T-helper 1 cell (primary cell): ENCODE measurements at places on chromosomes 6 and 20.

- DNase-seq: no peak
Observed at GRCh38 chr6:90266905-90267621, 29.6 kb downstream of the BACH2 start.

DNA sequence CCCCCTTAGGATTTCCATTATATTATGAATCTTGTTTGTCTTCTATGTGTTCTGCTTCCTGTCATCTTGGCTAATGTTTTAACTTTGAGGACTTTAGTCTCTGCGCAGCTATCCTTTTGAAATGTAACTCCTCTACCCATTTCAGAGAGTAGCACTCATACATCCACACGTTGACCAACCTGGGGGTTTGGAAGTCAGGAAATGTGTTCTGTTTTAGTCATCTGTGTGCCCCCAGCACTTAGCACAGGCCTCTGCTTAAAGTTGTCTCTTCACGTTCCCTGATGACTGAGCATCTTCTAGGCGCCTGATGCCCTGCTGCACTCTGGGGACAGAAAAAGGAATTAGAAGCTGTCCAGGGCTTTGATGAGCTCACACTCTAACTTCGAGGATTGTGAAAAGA, 47.9 kb downstream of the HMGN3 start:
- no peak for DNase-seq

DNA sequence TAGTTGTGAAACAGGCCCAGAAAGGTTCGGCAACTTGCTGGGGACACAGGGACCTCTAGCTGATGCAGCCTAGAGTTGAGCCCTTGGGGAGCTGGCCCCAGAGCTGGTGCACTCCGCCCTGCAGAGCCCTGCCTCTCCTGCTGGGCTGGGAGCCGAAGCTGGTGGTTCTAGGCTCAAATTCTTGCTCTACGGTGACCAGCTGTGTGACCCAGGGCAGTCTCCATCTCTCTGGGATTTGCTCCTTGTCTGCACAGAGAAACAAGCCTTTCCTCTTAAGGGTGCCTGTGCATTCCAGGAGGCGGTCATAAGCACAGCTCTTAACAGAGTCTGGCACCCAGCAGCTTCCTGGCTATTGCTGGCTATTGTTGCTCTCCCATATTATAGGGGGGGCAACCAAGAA, 47.4 kb downstream of the RBM38 start:
- DNase-seq: no peak

- no peak for DNase-seq
Observed at GRCh38 chr6:47630587-47630986, 67.8 kb upstream of the ADGRF4 start.

GRCh38 chr6:24740861-24741260, 21.9 kb upstream of the C6orf62 start:
- DNase-seq: no peak

DNA sequence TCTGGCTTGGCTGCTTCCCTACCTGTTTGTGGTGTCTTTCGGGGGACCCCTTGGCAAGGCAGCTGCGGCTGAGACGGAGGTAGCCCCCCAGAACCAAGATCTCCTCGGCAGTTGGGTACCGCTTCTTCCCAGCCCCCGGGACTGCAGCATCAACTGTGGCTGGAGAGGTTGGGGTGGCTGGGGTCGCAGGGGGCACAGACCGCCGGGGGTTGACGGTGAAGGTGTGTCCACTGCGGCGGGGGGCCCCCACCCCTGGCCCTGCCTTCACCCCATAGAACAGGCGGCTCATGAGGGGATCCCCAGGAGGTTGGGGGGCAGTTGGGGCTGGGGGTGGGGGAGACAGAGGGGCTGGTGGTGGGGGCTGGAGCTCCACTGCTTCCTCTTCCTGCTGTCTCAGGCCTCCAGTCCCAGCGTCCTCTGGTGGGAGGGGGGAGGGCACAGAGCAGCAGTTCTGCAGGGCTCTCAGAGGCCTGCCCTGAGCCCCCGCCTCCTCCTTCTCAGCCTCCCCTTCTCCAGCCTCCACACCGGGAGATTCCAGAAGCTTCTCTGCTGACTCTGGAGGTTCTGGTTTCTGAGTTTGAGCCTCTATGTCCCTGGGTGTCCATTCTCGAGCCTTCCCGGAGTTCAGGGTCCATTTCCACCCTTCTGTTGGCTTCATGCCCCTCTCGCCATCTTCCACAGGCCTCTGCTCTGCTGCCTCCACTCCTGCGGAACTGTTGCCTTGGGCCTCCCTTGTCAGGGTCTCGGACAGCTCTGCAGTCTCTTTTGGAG, 1.9 kb downstream of the PPP1R18 start:
- DNase-seq: peak; percentile 40

DNA sequence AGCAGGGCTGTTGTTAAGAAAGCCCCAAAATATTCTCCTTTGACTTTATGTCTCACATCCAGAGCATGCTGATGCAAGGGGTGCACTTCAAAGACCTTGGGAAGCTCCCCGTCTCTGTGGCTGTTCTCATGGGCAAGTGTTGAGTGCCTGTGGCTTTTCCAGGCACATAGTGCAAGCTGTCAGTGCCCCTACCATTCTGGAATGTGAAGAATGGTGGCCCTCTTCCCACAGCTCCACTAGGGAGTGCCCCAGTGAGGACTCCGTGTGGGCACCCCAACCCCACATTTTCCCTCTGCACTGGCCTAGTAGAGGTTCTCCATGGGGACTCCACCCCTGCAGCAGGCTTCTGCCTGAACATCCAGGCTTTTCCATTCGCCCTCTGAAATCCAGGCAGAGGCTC, 673.7 kb downstream of the HTR1B start:
- no peak for DNase-seq

- no peak for DNase-seq
Observed at GRCh38 chr20:20321917-20322316, 46.0 kb upstream of the INSM1 start.

DNA sequence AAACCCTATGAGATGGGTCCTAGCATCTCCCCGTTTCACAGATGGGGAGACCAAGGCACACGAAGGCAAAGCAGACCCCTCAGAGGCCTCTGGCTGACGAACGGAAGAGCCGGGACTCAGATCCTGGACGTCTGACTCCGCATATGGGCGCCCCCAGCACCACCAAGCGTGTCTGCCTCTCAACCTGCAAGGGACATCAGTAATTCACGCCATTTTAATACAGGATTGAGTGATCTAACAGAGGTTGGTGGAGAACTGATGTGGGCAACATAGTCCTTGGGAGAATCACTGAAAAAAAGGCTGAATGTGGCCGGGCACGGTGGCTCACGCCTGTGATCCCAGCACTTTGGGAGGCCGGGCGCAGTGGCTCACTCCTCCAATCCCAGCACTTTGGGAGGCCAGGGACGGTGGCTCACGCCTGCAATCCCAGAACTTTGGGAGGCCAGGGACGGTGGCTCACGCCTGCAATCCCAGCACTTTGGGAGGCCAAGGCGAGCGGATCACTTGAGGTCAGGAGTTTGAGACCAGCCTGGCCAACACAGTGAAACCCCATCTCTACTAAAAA, 206.6 kb downstream of the DLL1 start:
- no peak for DNase-seq

GRCh38 chr20:20367575-20368417, at the start of gene INSM1:
Gene INSM1 (plus strand): TSS chr20:20368104. CDS start chr20:20368268, 164 bp downstream.
- DNase-seq: no peak

GRCh38 chr6:1439349-1439748, 50.0 kb downstream of the FOXF2 start:
- no peak for DNase-seq

- DNase-seq: no peak
Observed at GRCh38 chr6:143802833-143803565, 40.1 kb upstream of the LTV1 start.

- DNase-seq: peak; percentile 43
Observed at GRCh38 chr6:138590796-138591709, 91.8 kb upstream of the NHSL1 start.

DNA sequence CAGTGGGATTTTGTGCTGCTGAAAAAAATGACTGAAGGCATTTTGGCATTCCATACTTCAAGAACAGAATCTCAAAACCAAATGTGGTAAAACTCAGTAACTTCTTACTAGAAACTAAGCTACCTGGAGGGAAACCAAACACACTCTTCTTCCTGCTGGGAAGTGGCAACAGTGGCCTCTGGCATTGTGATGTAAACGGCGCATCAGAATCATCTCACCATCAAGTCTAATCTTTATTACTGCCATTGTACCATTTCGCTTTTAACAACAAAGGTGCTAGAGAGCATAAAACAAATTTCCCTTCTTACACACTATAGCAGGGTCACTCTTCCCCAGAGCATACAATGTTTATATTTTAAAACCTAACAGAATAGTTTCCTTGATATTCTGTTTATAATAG, 101.6 kb upstream of the CEP162 start:
- no peak for DNase-seq

- no peak for DNase-seq
Observed at GRCh38 chr20:41124451-41125094, 12.8 kb upstream of the PLCG1 start.

- no peak for DNase-seq
Observed at GRCh38 chr20:19382386-19383340, 170.2 kb downstream of the SLC24A3 start.

DNA sequence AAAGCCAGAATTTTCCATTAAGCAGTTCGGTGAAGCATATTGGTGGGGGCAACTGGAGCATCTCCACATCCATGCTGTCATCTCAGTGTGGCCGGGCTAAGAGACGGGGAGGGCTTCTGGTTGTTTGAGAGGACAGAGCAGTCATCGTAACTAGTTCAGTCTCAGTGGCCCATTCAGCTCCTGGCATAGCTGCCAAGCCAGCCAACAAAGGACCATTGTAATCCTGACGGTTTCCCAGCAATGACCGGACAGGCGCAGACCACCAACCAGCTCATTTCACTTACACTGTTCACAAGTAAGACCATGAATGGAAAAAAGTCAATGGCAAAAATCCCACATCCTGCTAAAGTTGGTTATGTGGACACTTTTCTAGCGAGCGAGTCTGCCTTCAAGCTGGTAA, 14.9 kb upstream of the HDDC2 start:
- DNase-seq: no peak

DNA sequence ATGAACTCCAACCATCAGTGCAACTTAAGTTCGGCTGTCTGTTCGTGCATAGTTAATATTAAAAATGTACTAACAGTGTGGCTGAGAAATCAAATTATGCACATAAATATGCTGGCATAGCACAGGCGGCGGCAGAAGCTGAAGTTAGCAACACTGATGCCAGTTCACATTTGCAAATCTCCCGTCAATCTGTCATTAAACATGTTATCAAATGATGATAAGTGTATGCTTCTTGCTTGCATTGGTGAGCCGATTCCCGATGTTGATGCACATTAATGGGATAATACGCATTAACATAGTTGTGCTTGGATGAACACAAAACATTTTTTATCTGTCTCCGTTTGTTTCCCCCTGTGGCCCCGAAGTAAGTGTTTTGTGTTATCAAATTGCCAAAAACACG, 309.4 kb downstream of the ZNF217 start:
- no peak for DNase-seq

GRCh38 chr20:59253325-59253724, 47.1 kb upstream of the EDN3 start:
- peak; percentile 23 for DNase-seq

GRCh38 chr20:58841539-58842264, 9.0 kb downstream of the GNAS-AS1 start:
- no peak for DNase-seq

DNA sequence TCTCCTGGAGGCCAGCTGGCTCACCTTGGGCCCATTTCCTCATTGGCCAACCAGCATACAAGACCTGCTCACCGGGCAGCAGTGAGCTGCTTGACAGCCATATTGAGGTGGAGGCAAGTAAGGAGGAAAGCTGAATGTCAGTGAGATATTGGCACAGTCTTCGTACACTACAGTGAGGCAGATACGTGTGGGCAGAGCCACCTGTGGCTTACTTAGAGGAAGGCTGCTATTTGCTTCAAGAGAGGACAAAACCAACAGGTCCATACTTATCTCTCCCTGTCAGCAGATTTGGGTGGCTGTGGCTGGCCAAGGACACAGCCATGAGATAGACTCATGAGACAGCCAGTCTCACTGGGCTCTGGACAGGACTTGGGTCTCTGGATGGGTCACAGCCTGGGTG, 15.1 kb upstream of the MCM3 start:
- DNase-seq: no peak

DNA sequence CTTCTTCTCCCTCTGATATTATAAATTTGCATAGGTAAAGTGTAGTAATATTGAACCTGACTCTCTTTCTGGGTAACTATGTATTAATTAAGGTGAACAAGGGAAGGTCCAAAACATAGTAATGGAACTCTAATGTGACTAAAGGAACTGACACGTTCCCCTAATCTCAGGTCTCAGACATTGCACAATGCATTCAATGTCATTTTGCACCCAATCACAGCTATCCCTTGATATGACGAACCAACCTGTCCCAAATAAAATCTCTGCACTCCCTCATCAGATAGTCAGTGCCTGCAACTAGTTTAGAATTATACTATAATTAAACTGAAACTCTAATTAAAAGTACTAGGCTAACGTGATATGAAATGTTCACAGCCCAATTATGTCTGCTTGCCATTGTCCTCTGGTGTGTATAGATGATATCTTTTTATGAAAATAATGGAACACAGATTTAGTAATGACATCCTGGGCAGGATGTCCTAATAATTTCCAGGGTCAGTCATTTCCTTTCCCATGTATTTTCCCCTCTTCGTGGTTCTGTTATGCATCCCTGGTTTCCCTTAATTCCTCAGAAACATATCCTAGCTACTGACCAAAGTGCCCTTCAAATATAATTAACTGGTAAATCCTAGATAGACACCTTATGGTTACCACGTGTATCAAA, 36.8 kb downstream of the PTPRK start:
- DNase-seq: no peak

DNA sequence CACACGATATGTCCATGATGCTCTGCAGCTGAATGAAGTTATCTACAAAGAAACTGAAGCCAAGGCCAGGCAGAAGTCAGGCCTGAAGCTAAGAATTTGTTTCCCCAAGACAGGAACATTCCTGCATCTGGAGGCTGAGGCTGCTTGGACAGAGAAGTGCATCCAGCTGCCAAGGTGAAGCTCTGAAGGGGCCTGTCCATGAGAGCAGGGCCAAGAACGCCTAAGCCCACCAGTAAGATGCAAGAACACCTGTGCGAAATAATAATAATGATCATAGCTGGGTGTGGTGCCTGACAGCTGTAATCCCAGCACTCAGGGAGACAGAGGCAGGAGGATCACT, 37.7 kb upstream of the B4GALT5 start:
- DNase-seq: no peak

GRCh38 chr20:31894980-31895675, 24.7 kb downstream of the TTLL9 start:
- DNase-seq: no peak

GRCh38 chr20:1860446-1860845, 34.8 kb upstream of the SIRPA start:
- DNase-seq: no peak

GRCh38 chr6:134574491-134574890, 256.6 kb upstream of the SGK1 start:
- no peak for DNase-seq

- DNase-seq: no peak
Observed at GRCh38 chr6:114227944-114228468, 114.8 kb downstream of the HS3ST5 start.

- peak; percentile 86 for DNase-seq
Observed at GRCh38 chr6:25050356-25050755, 114.6 kb upstream of the RIPOR2 start.

DNA sequence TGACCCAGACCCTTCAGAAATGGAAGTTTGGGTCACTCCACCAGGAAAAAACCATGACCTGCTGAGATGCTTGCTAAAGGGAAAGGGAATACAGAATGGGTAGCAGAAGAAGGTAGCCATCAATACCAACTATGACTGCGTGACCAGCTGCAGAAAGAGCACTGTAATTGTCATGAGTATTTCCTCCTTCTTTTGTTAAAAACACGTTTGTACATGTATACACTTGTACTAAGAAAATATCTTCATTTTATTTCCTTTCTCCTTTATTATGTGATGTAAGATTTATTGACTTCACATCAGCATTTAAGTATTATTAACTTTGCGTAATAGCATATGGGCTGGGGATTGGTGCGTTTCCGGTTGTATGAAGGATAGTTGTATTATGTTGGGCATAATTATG, 12.6 kb upstream of the MUC21 start:
- no peak for DNase-seq
